A549 treated with AZD2906 at 1 μM for 4 hours (cell line): ENCODE measurements at places on chromosomes 5 and 9. TPM values are rescaled to one million over a fixed set of nuclear protein-coding genes. Genes with fewer than 3 reads are reported as not detected.

The CCNJL gene
- 10.1 to 12.6 TPM (median 11.2 TPM) in 5 replicates for total RNA-seq

The MUSK gene
- total RNA-seq = not detected in 5 replicates

The PCDHB6 gene
- 0.84 to 1.1 TPM (median 0.90 TPM) in 5 replicates for total RNA-seq

The OR2Y1 gene
- total RNA-seq = not detected in 5 replicates

The ZNF189 gene
- 8.1 to 11.1 TPM (median 8.3 TPM) in 5 replicates for total RNA-seq
